ENCODE measurements at places on chromosomes 7 and 10.
A peak's percentile ranks its signal among the peaks of the same experiment; 100 is the strongest.

GRCh38 chr7:55508221-55509011 is 63.9 kb downstream of the VOPP1 start:
- no peak for DNase-seq

DNA sequence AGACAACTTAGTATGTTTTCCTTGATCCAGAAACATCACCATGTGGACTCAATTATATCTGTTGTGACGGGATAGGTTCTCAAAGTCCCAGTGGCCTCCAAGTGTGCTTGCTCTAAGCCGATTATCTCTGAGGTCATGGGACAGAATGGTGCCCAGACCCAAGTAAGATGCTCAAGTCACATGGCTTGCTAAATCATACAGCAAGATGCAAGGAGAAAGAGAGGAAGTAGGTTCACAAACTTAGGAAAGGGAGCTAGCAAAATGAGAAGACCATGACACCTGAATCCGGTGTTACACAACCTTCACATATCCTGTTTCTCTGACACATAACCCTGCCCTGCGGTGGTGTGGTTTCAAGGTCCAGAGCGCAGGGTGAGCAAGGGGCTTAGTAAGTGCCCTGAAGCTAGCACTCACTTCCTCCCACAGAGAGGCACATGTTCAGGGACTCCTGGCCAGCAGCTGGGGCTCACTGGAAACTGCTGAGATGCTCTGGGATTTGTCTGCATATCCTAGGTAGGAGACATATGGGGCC is 590.9 kb upstream of the ANKRD30A start:
- peak; percentile 74 for DNase-seq

DNA sequence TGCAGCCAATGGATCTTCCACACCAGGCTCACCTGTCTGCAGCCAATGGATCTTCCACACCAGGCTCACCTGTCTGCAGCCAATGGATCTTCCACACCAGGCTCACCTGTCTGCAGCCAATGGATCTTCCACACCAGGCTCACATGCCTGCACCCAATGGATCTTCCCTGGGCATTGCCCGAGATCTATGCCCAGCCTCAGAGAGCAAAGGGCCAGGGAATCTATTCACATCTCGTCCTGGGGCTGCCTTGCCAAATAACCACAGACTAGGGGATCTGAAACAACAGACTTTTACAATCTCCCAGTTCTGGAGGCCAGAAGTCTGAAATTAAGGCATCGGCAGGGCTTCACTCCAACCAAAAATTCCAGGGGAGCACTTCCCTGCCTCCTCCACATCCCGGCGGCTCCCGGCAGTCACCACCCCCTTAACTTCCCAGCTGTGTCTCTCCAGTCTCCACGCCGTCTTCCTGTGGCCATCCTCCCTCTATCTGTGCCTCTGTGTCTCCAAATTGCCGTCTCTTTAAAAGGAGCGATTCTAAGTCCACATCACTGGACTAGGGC is 92.4 kb upstream of the PPP2R2D start:
- no peak for DNase-seq

DNA sequence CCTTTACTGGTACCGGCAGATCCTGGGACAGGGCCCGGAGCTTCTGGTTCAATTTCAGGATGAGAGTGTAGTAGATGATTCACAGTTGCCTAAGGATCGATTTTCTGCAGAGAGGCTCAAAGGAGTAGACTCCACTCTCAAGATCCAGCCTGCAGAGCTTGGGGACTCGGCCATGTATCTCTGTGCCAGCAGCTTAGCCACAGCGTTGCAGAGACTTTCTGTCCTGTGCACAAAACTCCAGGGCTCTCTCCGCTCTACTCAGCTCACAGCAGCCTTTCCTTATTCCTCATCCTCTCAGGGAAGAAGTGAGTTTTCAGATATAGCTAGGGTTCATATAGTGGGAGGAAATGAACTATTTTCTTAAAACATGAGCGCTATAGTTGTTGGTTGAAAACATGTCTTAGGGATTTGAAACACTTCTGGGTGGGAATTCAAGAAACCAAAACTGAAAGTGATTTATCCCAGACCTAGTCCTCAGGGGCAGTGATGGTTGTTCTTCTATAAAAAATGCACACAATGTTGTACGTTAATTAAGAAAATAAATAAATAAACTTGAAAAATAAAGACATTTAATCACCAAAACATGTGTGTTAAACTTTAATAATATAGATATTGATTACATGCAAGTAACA is 150.2 kb upstream of the PRSS58 start:
- DNase-seq: no peak

GRCh38 chr10:68385740-68386139 is 21.3 kb downstream of the RUFY2 start:
- no peak for DNase-seq

DNA sequence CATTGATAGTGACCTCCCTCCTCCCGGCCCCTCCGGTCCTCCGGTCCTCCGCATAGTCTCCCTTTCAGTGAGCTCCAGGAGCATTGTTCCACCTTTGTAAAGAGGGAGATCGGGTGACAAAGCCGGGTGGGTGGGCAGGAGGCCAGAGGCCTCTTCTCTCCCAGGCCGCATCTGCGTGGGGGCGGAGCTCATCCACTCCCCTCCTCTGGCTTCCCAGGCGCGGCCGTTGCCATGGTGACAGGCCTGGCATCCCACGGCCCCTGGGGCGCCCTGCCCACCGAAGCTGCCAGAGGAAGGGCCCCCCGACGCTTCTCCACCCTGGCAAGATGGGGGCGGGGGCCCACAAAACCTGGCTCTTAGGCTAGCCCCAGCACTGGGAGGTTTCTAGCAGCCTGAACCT is 4.4 kb upstream of the FZD9 start:
- DNase-seq: no peak

- no peak for DNase-seq
These were observed 59.2 kb downstream of the DENND2A start for GRCh38 chr7:140581411-140581810.

Data from HL-60 (cell line).